ENCODE measurements at places on chromosomes 11 and 22. TPM values are rescaled to one million over a fixed set of nuclear protein-coding genes. Genes with fewer than 3 reads are reported as not detected.

DNA sequence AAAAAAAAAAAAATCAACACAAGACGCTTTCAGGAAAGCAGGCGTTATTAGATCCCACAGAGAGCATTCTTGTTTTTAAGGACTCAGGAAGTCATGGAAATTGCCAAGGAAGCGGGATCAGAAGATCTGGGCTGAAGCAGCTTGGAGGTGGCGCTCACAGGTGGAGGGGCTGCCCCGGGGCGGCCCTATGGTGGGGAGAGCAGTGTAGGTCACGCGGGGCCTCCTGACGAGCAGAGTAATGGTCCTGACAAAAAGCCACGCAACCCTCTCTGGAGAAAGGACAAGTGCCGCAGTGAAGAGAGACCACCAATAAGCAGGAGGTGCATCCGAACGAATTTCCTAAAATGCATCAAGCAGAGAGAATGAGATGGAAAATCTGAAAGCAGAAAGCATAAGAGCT, 407.0 kb downstream of the BRD1 start:
- DNase-seq: no peak

DNA sequence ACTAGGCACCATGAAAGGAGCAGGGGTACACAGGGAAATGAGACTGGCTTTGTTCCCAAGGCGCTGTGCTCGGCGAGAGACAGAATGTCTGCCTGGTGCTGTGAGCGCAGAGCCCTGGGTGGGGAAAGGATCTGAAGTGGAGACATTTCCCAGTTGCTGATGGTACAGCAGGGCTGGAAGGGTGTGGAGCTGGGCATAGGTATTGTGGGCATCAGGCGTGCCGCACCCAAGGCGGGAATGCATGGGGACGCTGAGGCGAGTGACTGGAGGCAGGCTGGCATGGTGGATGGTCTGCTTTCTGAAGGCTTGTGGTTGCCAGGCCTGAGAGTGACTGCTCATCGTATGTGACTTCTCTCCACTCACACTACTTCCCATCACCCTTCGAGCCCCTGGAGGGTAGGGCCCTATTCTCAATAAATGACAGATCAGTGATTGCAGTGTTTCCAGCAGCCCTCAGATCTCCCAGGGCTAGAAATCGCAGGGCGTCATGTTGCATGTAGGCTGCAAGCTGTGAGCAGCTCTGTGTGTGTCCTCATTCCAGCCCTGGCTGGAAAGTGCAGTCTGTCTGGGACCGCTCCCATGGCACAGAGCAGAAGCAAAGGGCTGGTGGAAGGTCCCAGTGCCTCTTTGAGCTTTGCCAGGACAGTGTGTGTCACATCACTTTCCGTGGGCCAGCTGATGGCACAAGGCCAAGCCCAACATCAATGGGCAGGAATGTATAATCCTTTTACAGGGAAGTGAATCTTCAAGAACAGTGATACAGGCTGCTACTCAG, 67.7 kb downstream of the TBC1D22A start:
- DNase-seq: no peak

DNA sequence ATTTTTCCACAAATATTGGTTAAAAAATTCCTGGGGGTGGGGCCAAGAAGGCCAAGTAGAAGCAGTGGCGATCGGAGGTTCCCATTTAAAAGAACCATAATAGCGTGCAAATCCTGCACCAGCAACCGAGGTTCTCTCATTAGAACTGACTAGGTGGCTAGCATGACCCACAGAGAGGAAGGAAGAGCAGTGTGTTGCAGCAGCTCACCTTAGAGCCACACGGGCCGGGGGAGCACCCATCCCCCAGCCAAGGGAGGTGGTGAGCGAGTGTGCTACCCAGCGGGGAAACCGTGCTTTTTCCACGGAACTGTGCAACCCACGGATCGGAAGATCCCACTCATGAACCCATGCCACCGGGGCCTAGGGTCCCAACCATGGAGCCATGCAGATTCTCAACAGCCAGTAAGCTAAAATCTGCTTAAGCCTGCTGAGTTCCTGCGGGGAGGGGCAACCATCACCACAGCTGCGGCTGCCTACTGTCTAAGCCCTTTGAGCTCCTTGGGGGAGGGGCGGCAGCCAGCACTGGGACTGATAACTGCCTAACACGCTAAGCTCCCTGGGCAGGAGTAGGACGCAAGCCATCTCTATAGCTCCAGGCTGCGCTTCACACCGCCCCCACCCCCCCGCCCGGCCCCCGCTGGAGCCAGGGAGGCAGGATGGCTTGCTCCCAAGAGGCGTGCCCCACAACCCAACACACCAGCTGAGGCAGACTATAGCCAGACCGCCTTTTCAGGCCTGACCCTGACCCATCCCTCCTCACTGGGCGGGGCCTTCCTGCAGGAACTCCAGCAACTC, 21.0 kb upstream of the HTATIP2 start:
- peak; percentile 87 for DNase-seq

GRCh38 chr11:3008746-3009336, 16.7 kb upstream of the NAP1L4 start:
- DNase-seq: no peak

GRCh38 chr11:34754171-34754823, 133.4 kb downstream of the EHF start:
- no peak for DNase-seq

DNA sequence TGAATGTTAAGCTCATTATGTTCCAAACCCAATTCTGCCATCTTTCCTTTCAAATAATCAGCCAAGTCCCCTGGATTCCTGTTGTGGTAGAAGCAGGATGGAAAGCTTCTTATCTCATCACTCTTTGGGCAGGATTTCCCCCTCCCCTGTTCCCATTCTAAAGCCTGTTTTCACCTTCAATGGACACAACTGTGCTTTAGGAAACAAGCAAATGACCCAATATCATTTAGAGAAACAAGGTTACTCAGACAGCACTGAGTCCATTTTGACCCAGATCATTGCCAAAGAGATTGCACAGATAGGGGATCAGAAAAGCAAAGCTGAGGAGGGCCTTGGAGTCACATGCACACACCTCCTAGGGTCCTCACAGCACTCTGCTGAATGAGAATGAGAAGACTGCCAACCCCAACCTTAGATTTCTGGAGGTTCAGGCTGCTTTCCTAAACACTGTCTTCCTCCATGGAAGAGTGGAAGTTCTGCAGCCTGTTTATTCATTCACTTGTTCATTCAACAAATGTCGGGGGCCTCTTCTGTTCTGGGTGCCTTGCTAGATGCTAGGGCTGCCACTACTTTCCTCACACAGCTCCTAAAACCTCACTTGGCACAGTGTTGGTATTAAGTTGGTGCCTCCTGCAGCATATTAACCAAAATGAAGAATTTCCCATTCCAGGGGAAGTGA, 95.3 kb downstream of the ME3 start:
- DNase-seq: no peak

DNA sequence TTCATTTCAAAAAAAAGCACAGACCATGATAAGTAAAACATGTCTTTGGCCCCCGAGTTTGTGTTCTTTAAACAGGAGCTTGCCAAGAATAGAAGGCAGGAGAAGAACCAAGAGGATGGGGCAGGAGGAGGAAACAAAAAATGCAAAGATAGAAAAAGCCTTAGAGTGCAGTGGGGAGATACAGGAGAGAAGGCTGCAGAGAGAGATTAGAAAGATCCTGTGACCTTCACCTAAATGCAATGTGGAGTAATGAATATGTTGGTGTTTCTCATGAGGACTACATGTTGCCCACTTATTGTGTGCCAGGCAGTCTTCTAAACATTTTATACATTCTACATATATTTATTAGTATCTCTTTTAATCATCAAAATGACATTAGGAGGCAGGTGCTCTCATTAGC, 2.3 kb upstream of the APLNR start:
- no peak for DNase-seq

DNA sequence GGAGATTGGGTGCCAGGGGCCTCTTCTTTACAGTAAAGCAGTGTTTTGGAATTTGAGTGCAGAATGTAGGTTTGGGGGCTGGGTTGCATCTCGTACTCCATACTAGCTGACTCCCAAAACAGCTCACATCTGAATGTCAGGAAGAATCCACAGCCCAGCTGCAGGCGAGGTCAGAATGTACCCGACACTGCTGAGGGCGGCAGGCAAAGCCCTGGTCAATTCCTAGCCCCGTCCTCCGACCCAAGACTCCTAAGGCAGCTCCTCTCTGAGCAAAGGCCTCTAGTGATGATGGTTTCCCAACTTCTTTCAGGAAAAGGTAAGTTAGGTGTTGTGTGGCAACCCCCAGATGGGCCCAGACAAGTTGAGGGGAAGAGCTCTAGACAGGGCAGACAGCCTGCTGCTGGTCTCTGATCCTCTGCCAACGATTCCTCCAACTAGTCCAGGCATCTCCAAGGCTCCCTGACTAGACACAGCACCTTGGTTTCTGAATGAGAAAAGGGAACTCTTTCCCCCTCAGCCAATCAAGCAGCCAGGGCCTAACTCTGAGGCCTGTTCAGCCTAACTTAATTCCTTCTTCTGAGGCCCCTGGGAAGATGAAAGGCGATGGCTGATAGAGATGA, 8.6 kb downstream of the LARGE2 start:
- DNase-seq: no peak

- DNase-seq: no peak
These were observed 6.1 kb downstream of the PI4KA start for GRCh38 chr22:20852503-20852902.

DNA sequence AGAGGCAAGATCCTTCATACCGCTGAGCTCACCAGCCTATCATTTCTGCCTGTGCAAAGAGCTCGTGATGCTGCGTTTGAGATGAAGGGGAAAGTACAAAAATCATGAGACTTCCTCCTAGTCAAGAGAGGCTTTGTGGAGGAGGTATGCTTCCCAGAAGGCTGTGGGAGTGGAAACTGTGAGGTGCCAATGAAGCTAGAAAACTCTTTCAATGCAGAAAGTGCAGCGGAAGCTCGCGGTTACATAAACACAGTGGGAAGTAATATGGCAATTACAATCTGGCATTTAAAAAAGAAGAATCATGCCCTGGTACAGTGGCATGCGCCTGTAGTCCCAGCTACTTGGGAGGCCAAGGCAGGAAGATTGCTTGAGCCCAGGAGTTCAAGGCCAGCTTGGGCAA, 134.8 kb downstream of the EHF start:
- DNase-seq: no peak

DNA sequence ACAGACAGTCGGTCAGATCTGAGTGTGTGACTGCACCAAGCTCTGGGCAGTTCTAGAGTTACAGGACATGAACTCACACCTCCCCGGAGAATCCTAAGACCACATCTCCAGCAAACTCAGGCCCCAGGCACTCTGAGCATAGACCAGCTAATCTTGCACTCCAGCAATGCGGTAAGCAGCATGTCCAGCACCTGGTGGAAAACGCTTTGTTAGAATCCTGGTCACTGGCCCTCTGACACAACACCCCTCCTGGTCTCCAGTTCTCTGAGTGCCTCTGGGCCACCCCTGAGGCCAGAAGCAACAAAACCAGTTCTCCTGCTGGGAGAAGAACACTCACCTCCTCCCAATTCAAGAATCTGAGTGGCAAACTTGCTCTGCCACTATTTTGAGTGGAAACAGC, 82.7 kb upstream of the TMEM45B start:
- DNase-seq: no peak

DNA sequence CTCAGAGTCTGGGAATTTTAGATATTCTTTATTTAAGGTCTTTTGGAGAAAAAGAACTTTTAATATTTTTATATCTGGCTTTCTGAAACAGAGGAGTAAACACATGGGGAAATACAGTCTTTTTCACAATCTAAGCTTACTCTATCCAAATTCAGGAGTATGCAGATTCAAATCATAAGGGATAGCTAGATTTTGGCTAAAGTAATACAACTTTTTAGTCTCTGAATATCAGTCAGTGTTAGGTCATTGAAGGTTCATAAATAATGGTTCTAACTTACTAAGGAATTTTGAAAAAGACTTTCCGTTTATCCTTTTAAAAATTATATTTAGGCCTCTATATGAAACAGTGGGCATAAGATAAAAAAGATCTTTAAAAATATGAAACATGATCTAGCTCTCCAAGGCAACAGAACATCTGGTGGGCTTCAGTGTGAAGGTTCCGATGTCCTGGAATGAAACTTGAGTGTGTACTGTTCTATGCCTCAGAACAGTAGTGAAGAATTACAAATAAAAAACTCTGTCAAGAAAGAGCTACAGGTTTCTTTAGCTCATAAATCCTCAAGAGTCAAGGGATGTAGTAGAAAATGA, 165.2 kb upstream of the PDGFD start:
- no peak for DNase-seq

GRCh38 chr11:30045921-30046577, 29.2 kb upstream of the KCNA4 start:
- no peak for DNase-seq

GRCh38 chr11:86142170-86142569, 73.3 kb upstream of the PICALM start:
- DNase-seq: no peak

GRCh38 chr11:126129727-126130671, 67.3 kb upstream of the CDON start:
- DNase-seq: no peak

- no peak for DNase-seq
These were observed 8.8 kb upstream of the BMAL1 start for GRCh38 chr11:13268791-13269190.

DNA sequence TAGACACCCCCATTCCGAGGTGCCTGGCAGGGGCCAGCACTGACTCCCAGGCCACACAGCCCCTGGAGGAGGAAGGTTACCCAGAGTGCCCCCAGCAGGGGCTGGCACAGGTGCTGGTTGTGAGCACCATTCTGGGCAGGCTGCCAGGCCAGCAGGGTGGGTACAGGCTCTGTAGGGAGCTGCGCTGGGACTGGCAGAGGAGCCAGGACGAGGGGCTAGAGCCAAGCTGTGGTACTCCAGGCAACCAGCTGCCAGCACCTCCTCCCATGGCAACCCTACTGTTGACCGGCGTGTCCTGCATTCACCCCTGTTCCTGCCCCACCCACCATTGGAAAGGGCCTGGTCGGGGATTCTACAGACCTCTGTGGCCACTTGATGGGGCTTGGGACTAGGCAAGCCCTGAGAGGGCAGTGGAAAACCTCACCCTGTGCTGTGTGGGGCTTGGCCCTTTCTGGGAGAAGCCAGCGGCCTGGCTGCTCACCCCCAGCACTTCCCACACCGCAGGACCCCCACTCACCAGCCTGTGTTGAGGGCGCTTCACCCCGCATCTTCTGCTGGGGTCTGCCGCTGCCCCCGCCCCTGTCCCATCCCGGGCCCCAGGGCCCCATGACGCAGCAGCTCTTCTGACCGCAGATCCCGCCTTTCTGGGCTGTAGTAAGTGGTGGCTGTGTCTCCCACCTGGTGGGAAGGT, 1.9 kb downstream of the CLDN5 start:
- no peak for DNase-seq

DNA sequence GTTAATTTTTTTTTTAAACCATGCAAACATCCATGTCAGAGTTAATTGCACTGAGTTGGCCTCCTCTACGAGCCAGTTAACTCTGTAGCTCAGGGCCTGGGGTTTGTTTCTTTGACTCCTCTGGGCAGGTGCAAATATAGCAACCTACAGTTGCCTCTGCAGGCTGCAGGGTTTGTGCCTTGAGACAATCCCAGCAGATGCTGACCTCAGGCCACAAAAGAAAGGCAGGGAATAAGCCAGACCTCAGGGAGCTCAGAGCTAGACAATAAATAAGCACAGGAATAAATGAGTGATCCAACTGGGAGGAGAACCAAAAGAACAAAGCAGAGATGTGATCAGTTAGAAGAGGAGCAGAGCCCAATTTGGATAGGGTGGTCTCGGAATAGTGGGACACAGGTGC, 390.8 kb downstream of the SHANK2 start:
- DNase-seq: no peak

Gene TREH
- total RNA-seq: not detected

Gene ANGPTL5
- total RNA-seq: not detected

Gene CPT1B
- 5.5 TPM for total RNA-seq

Gene TMEM135
- 47.4 TPM for total RNA-seq

Gene OR8H1
- total RNA-seq: not detected

Gene MYH9
- 204 TPM for total RNA-seq

Gene SAA4
- total RNA-seq: not detected

Gene BTBD10
- 30.1 TPM for total RNA-seq

Gene RBMXL2
- not detected for total RNA-seq
